ENCODE measurements at places on chromosomes 5 and 9. TPM values are rescaled to one million over a fixed set of nuclear protein-coding genes. Genes with fewer than 3 reads are reported as not detected.

Gene SMARCA2
- 127 TPM for total RNA-seq

Gene INSL4
- 0.42 TPM for total RNA-seq

Gene IL9
- not detected for total RNA-seq

Gene TRPM3
- total RNA-seq, result 1.9 TPM

Gene IFNK
- total RNA-seq, result 0.42 TPM

Gene SLC46A2
- total RNA-seq, result not detected

Gene SLC25A2
- 0.52 TPM for total RNA-seq

Gene HK3
- total RNA-seq, result 0.23 TPM

Gene ENTREP1
- total RNA-seq, result 0.42 TPM

Gene SMIM33
- total RNA-seq, result not detected

Gene ADRA1B
- 0.48 TPM for total RNA-seq

Gene C8G
- total RNA-seq, result 1.3 TPM

Gene IRX2
- 4.1 TPM for total RNA-seq

Gene CCDC192
- 2.0 TPM for total RNA-seq

Gene TENT4A
- 29.2 TPM for total RNA-seq

Gene FGFR4
- total RNA-seq, result 2.1 TPM

Gene GDF9
- total RNA-seq, result 1.6 TPM

Gene LECT2
- total RNA-seq, result not detected

Gene HSD17B3
- total RNA-seq, result 0.33 TPM

Gene TTC16
- 0.05 TPM for total RNA-seq

Gene TRIP13
- 0.75 TPM for total RNA-seq

Gene SLCO6A1
- total RNA-seq, result not detected

Data from motor neuron (in vitro differentiated cells).